ENCODE measurements at places on chromosomes 6 and 20.
A peak's percentile ranks its signal among the peaks of the same experiment; 100 is the strongest.

- no peak for DNase-seq
These were observed 203.3 kb upstream of the CST7 start for GRCh38 chr20:24745617-24746350.

DNA sequence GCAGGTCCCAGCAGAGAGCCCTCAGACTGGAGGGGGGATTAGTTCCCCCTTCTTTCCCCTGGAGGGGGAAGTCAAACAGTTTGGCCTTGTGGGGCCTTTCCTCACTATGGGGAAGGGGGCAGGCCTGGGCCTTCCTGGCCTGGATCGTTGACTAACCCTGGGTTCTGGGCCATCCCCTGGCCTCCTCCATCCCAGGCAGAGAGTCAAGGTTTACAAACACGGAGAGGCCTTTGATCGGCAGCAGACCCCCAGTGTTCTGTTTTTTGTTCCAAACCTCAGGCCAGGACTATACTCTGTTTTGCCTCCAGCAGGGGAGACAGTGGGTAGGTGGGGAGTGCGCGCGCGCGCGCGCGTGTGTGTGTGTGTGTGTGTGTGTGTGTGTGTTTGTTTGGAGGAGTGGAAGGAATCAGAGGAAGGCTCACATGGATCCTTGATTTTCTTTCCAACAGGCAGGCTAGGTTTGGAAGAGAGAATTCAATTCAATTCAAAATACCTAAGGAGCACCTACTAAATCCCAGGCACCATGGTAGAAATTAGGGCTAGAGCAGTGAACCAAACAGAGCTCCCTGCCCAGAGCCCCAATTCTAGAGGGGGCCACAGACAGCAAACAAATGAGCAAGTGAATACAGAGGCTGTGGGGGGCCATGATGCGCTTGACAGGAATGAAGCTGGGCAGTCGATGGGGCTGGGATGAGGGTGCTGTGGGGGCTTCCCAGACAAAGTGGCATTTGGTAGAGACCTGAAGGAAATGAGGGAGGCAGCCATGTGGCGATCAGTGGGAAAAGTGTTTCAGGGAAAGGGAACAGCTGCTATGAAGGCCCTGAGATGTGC is 14.8 kb downstream of the TP53RK start:
- peak; percentile 49 for DNase-seq

DNA sequence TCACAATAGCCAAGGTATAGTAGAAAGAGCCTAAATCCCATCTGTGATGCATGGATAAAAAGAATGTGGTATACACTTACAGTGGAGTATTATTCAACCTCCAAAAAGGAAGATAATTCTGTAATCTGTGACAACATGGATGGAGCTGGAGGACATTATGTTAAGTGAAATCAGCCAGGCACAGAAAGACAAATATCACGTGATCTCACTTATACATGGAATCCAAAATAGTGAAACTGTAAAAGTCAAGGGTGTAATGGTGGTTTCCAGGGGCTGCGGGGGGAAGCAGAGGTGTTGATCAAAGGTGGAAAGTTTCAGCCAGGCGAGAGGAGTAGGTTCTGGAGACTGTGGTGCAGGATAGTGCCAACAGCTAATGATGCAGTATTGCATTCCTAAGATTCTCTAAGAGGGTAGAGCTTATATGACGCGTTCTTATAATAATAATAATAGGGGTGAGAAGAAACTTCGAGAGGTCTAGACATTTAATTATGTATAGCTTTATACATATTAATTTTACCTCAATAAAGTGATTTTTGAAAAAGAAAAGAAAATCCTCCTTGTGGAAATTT is 246.1 kb downstream of the FOXA2 start:
- no peak for DNase-seq

- no peak for DNase-seq
These were observed 85.9 kb upstream of the HMGCLL1 start for GRCh38 chr6:55664591-55665587.

- no peak for DNase-seq
These were observed 33.4 kb downstream of the IL20RA start for GRCh38 chr6:137011406-137011805.

- DNase-seq = no peak
These were observed 89.9 kb downstream of the CD83 start for GRCh38 chr6:14207448-14207847.

DNA sequence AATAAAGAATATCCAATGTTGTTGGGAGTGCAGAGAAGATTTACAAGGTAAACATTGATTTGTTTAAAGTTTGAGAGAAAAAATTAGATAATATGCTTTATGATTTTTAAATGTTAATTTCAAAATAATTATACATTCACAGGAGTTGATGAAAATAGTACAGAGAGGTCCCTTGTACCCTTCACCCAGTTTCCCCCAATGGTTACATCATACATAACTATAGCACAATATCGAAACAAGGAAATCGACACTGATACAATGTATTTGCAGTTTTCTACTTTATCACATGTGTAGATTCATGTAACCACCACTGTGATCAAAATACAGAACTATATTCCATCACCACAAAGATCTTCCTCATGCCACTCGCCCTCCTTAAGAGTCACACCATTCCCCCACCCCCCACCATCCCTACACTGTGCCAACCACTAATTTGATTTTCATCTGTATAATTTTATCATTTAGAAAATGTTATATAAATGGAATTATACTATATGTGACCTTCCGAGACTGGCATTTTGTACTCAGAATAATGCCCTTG is 11.7 kb upstream of the HLA-DRA start:
- no peak for DNase-seq

DNA sequence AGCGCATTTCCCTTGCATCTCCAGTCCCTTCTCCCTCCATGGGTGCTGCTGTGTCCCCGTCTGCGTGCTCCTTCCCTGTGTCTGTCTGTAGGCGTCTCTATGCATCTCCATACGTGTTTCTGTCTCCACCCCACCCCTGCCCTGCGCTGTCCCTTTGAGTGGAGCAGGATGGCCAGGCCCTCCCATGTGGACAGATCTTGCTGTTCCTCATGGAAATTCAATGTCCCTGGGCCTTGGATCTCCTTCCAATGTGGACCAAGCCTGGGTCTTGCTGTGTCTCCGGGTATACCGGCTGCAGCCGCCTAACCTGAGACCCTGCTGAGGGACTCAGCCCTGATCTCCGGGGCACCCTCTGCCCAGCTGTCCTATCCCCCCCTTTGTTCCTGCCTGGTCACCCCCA is 172.7 kb downstream of the BMP7 start:
- no peak for DNase-seq

DNA sequence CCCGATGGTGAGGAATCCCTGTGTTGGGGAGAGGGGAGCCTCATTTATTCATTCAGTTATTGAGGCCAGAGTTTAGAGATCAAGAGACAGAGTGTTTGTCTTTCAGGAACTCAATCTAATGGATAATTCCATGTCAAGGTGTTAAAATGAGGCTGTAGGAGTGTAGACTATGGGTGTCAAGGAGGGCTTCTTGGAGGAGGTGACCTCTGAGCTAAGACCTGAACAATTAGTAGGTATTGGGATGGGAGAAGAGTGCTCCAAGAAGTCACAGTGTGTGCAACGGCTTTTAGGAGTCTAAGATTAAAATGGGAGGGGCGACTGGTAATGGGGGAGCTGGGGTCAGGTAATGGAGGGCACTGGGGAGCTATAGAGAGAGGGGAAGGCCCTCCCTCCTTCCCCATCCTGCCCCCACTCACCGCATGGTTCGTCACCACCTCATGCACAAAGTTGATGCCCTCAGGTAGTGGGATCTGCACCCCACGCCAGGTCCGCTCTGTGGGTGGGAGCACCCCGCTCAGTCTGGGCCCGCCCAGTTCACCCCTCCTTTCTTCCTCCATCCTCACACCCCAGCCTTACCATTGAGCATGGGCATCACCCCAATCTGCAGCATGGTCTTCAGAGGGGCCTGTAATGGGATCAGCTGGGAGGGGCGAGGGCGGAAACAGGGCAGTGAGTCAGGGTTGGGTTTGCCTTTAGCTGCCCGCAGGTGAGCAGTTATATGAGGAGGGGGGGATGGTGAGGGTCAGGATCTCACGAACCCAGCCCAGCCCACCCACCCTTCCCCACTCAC is 8.1 kb downstream of the CTSA start:
- DNase-seq = no peak

DNA sequence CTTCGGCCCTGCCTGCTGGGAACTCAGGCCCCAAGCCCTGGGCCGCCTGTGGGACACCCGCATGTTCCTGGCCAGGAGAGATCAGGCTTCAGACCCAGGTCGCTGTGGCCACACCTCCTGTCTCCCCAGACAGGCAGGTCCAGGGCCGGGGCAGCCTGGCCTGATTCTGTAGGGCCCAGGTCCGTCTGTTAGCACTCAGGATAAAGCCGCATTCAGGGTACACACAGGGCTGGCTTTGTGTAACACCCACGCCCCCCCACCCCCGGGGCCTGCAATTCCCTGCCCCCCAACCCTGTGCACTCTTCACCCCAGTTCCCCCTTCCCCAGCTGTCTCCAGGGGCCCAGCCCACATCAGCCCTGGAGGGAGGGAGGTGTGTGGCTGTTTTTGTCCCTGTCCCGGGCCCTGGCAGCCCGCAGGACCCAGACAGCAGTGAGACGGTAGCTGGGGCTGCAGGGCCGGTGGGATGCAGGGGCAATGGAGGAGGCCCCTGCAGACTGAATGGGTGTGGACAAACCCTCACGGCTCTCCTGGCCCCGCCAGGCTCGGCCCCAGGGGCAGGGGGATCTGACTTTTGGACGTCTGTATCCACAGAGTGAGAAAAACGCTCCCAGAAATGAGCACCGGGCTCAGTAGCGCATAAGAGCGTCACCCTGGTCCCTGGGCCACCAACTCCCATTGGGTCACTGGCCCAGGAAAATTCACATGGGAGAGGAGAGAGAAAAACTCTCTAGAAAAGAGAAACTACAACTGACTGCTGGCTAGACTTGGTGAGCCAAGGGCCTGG is 42.4 kb upstream of the ZBP1 start:
- DNase-seq = no peak

- DNase-seq = no peak
These were observed 21.0 kb upstream of the NCOA3 start for GRCh38 chr20:47480705-47481104.

DNA sequence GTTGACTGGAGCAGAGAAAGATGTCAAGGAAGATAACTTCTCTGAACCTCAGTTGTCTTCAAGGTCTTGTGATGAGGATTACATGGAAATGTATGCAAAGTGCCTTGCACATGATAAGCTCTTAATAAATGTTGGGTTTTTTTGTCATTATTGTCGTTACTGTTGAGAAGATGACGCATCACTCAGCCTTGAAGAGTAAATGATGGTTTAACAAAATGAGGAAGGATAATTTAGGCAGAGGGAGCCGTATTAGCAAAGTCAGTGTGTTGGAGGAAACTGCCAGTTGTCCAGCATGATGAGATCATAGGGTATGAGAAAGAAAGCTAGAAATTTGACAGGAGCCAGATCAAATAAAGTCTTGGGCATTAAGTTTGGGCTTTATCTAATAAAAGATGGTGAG is 8.8 kb upstream of the SUPT3H start:
- DNase-seq = no peak

DNA sequence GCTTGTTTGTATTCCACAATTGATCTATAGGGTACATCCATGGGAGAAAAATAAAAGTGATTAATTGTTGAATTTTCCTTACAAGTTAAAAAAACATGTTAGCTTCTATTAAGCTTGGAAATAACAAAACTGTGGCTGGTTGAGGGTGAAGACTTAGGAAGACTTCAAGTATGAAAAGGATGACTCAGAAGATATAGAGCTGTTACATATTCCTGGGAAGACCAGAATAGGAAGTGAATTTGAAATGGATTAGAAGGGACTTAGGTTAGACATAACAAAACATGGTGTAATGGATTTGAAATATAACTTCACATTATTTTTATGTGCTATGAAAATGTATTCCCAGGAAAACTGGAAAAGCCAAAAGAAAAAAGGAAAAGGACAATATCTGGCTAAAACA is 732.2 kb downstream of the HDGFL1 start:
- no peak for DNase-seq

DNA sequence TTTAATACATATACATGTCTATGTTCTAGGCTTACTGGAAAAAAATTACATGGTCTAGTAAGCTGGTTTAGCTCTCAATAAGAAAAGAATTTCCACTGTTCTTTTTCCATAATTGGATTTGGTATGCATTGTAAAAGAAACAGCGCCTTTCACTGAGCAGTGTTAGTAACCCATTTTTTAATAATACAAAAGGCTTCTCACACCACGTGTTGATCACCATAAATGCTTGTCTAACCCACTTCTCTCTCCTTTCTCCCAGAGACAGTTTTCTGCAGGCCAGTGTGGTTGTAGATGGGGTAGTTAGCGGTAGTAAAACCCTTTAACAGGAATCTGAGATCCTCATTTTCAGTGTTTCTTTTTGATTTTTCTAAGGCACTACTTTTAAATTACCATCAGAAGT is 348.7 kb upstream of the MANEA start:
- peak; percentile 20 for DNase-seq

- no peak for DNase-seq
These were observed 247.9 kb downstream of the RFPL4B start for GRCh38 chr6:112594886-112595594.

DNA sequence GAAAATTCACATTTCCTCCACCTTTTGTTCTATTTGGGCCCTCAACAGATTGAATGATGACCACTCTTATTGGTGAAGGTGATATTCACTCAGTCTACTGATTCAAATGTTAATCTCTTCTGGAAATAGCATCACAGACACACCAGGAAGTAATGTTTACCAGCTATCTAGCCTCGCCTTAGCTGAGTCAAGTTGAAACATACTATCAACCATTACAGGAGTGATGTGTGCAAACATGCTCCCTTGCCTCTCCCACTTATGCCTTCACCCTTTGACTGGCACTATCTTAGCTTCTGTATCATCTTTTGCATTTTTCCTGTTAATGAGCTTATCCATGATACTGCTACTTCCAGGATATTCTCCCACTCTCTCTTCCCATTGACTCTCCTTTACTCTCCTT is 191.9 kb downstream of the CENPW start:
- DNase-seq = no peak

DNA sequence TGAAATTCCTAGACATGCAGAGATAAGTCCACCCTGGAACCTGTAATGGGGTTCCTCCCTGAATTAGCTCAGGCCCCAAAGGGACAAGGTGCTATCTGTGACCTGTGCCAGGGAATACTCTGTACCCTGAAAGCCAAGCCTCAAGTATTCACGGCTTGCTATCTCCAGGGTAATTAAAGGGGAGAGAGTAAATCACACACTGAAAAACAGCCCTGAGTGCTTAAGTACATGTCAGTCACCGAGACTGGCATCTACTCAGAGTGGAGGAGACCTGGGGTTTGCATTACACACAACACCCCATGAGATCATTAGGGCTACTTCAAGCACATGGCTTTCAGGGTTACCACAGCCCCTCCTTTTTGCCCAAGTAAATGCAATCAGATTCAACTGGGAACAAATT is 188.1 kb downstream of the CD83 start:
- no peak for DNase-seq

Data from neural progenitor cell (in vitro differentiated cells).